ENCODE measurements at places on chromosomes 13 and 19. TPM values are rescaled to one million over a fixed set of nuclear protein-coding genes. Genes with fewer than 3 reads are reported as not detected.

The SIGLEC11 gene
- total RNA-seq: not detected

The PRR22 gene
- total RNA-seq: 1.4 TPM

The ZFP30 gene
- total RNA-seq: 11.6 TPM

The TEX101 gene
- not detected for total RNA-seq

The TICAM1 gene
- 19.2 TPM for total RNA-seq

The KRTDAP gene
- not detected for total RNA-seq

The ZNF254 gene
- total RNA-seq: 14.9 TPM

The GZMM gene
- not detected for total RNA-seq

The OXGR1 gene
- total RNA-seq: not detected

The UGGT2 gene
- total RNA-seq: 39.6 TPM

The LSM4 gene
- 367 TPM for total RNA-seq

The CYP4F2 gene
- not detected for total RNA-seq

The ZNF433 gene
- total RNA-seq: 3.2 TPM

The RASGRP4 gene
- total RNA-seq: not detected

The LPAR2 gene
- total RNA-seq: 30.5 TPM

The DCT gene
- not detected for total RNA-seq

The GPR183 gene
- total RNA-seq: 0.14 TPM

The SPACA7 gene
- not detected for total RNA-seq

The CCDC169 gene
- 7.3 TPM for total RNA-seq

The ZC3H4 gene
- 23.9 TPM for total RNA-seq

The ZGLP1 gene
- 2.3 TPM for total RNA-seq

The NLRP11 gene
- not detected for total RNA-seq

Data from kidney epithelial cell (primary cell).